ENCODE measurements at places on chromosomes 2 and 18.
A peak's percentile ranks its signal among the peaks of the same experiment; 100 is the strongest.

DNA sequence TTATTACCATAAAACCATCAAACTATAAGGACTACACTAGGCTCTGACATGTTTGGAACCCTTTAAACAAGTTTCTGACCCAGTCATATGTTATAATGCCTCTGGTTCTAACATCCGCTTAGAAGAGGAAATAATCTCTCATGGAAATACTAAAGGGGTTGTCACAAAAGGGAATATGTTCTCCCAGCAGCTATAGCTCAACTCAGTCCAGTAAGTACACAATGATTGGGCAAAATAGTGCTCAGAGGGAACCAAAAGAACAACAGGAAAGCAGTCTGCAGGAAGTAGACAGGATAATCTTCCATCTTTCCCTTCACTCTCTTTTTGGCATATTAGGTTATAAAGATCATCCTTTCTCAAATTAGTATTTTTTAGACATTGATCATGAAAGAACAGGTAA is 4.3 kb downstream of the SRBD1 start:
- H3K4me3 ChIP-seq, result no peak overlapping the region
- H3K36me3 ChIP-seq, result no peaks in the 10 kb centered on the region
- H3K27me3 ChIP-seq, result no peaks in the 10 kb centered on the region

DNA sequence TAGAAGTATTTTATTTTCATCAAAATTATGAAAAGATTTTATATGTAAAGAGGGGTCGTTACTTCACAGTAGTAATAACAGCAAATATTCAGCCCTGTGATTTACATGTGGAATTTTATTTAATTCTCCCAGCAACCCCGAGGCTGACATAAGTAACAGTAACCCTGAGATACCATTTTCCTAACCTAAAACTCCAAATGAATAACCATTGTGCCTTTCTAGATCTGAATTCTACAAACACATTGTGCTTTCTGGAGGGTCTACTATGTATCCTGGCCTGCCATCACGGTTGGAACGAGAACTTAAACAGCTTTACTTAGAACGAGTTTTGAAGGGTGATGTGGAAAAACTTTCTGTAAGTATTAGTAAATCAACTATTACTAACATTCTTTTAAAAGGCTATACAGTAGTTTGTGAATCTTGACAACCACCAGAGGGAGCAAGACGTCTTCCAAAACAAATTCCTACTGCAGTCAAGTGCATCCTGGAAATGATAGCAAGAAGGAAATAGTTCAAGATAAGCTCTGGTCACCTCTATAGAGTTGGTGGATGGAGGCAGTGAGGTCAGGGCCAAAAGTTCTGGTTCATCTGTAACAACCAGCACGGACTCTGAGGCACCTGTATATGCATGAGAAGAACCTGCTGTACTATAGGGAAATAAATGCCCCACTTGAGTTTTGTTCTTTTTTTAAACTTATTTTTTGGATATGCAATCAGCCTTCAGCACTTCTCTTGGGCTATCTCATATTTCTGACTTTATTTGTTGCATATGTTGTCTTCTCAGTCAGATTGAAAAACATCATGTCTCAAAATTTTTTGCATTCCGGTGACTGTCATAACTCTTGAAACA is 37.4 kb downstream of the ACTR2 start:
- DNase-seq, result peak; percentile 55
- no peaks in the 10 kb centered on the region for H3K27me3 ChIP-seq
- H3K27ac ChIP-seq, result no peak overlapping the region
- no peak overlapping the region for H3K4me3 ChIP-seq
- H3K4me1 ChIP-seq, result no peaks in the 10 kb centered on the region
- H3K36me3 ChIP-seq, result no peaks in the 10 kb centered on the region

DNA sequence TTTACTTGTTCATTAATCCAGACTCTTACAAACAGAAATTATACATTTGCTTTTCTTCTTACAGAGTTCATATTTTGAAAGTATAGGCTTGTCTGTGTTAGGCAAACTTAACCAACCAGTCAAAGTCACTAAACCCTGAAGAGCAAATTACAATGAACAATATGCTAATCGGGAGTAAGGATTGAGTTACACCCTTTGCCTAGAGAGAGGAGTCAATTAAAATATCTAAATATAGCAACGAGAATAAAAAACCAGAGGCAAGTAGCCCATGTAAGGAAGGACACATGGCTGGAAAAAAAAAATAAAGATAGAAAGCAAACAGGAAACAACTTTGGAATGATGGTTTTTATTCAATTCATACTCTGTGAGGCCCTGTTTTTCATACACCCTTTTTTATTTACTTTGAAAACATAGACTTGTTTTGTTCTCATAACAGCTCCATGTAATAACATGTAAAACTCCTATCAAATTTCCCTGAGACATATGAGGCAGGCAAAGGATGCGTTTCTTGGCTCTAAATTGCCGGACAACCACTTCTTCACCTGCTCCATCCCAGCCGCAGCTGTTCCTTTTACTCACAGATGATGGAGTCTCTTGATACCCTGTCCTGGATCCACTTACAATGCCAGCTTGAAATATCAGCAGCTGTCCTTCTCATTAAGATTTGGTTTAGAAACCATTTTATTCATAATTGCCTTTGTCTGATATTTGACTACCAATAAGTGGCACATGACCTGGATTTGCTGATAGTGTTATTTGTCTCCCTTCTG is 767.7 kb upstream of the GCFC2 start:
- no peaks in the 10 kb centered on the region for H3K4me1 ChIP-seq
- H3K4me3 ChIP-seq, result no peak overlapping the region
- H3K27me3 ChIP-seq, result no peaks in the 10 kb centered on the region
- H3K27ac ChIP-seq, result no peak overlapping the region

GRCh38 chr2:12005886-12006681 is 259.7 kb downstream of the LPIN1 start:
- H3K27me3 ChIP-seq, result no peaks in the 10 kb centered on the region
- no peak overlapping the region for H3K27ac ChIP-seq
- H3K4me3 ChIP-seq, result no peak overlapping the region

DNA sequence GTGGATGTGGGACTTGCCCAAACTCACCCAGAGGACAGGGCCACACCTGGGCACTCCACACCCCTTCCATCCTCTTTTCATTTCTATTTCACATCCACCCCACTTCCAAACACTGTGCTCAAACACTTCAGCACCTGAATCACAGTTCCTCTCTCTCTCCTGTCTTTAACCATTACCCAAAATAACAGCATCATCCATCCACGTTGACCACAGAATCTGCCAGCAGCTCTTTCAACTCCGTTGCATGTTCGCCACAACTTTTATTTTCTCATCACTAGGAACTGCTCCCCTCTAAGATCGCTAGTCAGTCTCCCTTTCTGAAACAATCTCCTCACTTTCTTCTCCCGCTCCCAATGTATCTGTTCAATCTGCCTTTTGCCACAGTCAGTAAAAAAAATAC is 121.6 kb upstream of the HNRNPA3 start:
- H3K27me3 ChIP-seq, result no peaks in the 10 kb centered on the region
- H3K36me3 ChIP-seq, result no peaks in the 10 kb centered on the region
- no peak for DNase-seq
- no peak overlapping the region for H3K27ac ChIP-seq

DNA sequence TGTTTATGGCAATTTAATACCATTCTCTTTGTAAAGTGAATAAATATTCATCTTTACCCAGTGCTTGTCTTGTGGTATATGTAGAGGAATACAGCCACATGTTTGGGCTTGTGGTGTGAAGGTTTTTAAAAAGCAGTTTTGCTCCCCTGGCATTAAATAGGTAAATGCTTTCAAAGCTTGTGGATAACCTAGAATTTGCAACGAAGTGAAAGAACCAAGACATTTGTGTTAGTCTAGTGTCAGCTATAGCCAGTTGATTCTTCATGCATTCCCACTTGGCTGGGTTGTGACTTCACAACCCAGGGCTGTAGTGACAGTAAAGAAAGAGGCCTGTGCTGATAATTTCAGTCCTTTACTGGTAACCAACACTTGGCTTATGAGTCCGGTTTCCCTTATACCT is 32.9 kb upstream of the TOGARAM2 start:
- H3K27me3 ChIP-seq, result no peaks in the 10 kb centered on the region
- H3K36me3 ChIP-seq, result peaks cover 17% of the 10 kb centered on the region
- H3K4me3 ChIP-seq, result no peak overlapping the region
- no peaks in the 10 kb centered on the region for H3K4me1 ChIP-seq

DNA sequence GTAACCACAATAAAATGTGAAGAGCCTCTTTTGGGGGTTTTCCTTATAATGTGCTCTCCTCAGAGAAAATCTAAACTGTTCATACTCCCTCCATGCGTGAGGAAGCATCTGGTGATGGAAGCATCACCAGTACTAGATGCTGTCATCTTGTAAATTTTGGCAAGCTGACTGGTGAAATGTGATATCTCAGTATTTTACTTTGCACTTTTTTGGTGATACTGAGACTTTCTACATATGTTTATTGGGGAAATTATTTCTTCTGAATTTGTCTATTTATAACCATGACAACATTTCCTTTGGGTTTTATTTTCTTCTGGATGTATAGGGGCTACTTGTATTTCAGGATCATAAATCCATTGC is 95.9 kb upstream of the DLGAP1 start:
- no peaks in the 10 kb centered on the region for H3K27me3 ChIP-seq
- no peaks in the 10 kb centered on the region for H3K36me3 ChIP-seq
- no peak overlapping the region for H3K4me3 ChIP-seq

DNA sequence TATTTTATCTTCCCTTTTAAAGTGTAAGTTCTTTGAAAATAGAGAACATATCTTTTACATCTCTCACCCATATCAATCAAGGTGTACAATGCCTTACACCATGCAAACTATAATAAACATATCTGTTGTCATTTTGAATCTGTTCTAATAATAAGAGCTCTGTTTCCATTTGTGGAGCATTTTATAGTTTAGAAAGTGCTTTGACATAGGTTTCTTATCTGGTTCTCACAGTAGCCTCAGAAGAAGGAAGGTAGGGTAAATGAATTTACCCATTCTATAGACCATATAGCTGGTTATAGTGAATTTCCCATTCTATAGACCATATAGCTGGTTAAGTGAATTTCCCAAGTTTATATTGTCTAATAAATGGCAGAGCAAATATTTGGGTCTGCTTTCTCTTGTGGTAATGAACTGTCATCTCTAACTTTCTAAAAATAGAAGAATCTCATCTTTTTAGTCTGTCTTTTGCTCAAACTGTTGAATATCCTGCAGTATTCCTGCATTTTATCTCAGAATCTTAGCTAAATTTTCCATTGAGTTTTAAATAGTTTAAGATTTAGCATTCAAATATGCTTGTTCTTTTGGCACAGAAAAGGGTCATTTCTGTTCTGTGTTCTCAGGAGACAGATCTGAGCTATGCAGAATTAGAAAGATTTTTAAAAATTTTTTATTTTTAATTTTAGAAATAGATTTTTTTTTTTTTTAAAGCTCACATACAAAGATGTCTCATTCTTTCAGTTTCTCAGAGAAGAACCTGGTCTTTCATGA is 80.7 kb upstream of the STON1 start:
- no peaks in the 10 kb centered on the region for H3K27me3 ChIP-seq
- no peaks in the 10 kb centered on the region for H3K36me3 ChIP-seq
- peaks cover 19% of the 10 kb centered on the region for H3K4me1 ChIP-seq
- peak overlapping the region; percentile 28 for H3K4me3 ChIP-seq

DNA sequence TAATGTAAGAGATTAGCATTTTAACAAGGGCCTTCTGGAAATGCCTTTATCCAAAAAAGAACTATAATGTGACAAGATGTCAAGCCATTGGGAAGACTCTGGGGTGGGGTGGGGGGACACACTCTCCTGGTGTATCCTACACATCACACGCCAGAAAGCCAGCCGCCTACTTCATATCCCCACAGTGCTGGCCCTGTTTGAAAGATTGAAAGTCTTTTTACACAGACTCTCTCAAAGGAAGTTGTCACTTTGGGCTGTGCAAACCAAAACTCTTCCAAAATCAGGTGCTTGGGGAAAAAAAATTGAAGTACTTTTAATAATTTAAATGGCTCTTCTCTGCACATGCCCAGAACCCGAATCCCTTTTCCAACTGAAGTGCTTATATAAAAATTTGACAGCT is 666.7 kb downstream of the BCL11A start:
- peaks cover 40% of the 10 kb centered on the region for H3K27me3 ChIP-seq
- H3K36me3 ChIP-seq, result no peaks in the 10 kb centered on the region
- H3K4me1 ChIP-seq, result 0 out of 2 replicates have a peak, but pooled peaks cover 4% of the 10 kb centered on the region
- no peak overlapping the region for H3K27ac ChIP-seq

DNA sequence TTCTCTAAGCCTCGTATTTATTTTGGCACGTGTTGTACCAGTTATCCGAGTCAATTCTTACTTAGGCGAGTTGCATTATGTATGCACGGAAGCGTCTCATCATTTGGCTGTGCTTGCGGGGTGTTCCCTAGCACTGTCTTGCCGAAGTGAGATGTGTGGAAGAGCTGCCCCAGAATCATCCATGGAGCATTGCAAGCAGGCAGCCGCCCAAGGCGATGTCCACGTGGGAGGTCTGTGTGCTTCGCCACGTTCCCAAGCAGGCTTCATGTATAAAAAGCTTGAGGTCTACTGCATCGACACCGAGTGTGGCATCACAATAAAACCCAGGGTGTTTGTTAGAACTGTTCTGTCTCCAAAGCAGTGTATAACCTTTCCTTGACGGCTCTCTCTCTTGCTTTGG is 849.9 kb downstream of the DCDC2C start:
- DNase-seq, result no peak
- H3K27ac ChIP-seq, result no peak overlapping the region
- H3K27me3 ChIP-seq, result no peaks in the 10 kb centered on the region
- H3K4me3 ChIP-seq, result no peak overlapping the region
- H3K4me1 ChIP-seq, result no peaks in the 10 kb centered on the region

- no peaks in the 10 kb centered on the region for H3K4me1 ChIP-seq
- H3K36me3 ChIP-seq, result peaks cover 10% of the 10 kb centered on the region
- H3K27ac ChIP-seq, result no peak overlapping the region
- no peak for DNase-seq
- H3K27me3 ChIP-seq, result no peaks in the 10 kb centered on the region
Observed at GRCh38 chr2:667332-667999, 9.7 kb downstream of the TMEM18 start.

GRCh38 chr2:41621563-41621962 is 426.3 kb upstream of the PKDCC start:
- no peaks in the 10 kb centered on the region for H3K36me3 ChIP-seq
- H3K4me1 ChIP-seq, result no peaks in the 10 kb centered on the region
- no peaks in the 10 kb centered on the region for H3K27me3 ChIP-seq
- no peak for DNase-seq
- no peak overlapping the region for H3K27ac ChIP-seq
- no peak overlapping the region for H3K4me3 ChIP-seq

GRCh38 chr18:6610466-6610865 is 119.0 kb upstream of the ARHGAP28 start:
- no peak overlapping the region for H3K4me3 ChIP-seq
- no peaks in the 10 kb centered on the region for H3K4me1 ChIP-seq
- no peak for DNase-seq
- no peak overlapping the region for H3K27ac ChIP-seq
- H3K36me3 ChIP-seq, result no peaks in the 10 kb centered on the region
- no peaks in the 10 kb centered on the region for H3K27me3 ChIP-seq

DNA sequence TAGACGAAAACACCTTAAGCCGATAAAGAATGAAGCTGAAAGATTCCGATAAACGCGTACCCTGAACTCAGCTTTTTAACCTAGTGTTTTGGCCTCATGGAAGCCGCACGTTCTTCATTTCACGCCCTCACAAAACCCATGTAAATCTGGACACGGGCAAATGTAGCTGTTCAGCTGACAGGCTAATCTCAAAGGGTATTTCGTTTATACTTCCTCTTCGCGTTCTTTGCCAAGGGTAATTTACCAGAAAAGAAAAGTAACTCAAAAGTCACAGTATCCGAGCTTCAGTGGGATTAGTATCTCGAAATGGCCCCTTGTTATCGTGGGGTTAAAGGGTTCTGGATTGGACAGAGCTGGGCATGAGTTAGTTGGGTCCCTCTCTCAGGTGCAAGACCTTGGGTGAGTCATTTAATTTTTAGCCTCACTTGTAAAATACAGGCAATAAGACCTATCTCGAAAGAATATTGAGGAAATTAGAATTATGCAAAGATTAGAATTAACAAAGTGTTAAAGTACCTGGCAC is 22.0 kb upstream of the STPG4 start:
- H3K4me3 ChIP-seq, result peak overlapping the region; percentile 99
- H3K27me3 ChIP-seq, result no peaks in the 10 kb centered on the region
- no peak for DNase-seq
- H3K27ac ChIP-seq, result peak overlapping the region; percentile 95
- peaks cover 4% of the 10 kb centered on the region for H3K36me3 ChIP-seq
- H3K4me1 ChIP-seq, result peaks cover 31% of the 10 kb centered on the region

Data from MM.1S (cell line).